ENCODE measurements at places on chromosomes 3 and 15.

DNA sequence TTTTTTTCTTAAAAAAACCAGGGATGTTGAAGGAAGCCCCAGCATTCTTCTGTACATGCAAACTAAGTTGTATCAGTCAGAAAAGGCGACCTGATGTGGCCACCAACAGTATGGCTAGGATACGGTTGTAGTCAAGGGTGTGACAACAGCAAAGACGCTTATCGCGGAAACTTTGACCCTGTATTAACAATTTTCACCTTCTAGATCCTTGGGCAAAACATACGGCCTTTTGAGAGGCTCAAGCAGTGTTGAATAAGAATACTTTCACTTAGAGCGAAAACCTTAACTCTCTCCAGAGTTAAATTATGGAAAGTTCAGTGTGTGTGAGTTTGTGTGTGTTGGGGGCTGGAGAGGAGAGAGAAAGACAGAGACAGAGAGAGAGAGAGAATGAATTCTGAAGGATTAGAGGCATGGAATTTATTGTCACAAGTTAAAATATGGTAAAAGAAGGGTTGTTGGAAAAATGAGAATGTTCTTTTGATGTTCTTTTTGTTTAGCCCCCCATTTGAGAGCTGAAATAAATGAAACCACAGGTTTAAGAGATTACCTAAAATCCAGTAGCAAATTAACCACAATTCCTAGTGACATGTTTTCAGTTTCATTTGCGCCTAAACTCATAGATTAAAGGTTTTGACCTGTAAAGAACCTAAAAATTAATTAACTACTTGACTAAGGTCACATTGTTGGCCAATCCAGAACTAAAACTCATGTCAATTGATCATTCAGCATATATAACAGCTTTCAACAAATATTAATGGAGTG is 9.2 kb downstream of the ALCAM start:
- DNase-seq = no peak

- no peak for DNase-seq
These were observed 118.3 kb downstream of the OSBPL10 start for GRCh38 chr3:31862666-31863279.

GRCh38 chr3:162052636-162053035 is 556.0 kb downstream of the OTOL1 start:
- DNase-seq = no peak

GRCh38 chr3:64650715-64651114 is 37.1 kb downstream of the ADAMTS9 start:
- DNase-seq = no peak

GRCh38 chr15:42275780-42276391 is 2.7 kb upstream of the TMEM87A start:
- no peak for DNase-seq

- DNase-seq = no peak
These were observed 30.2 kb downstream of the ZNF710 start for GRCh38 chr15:90031231-90031791.

DNA sequence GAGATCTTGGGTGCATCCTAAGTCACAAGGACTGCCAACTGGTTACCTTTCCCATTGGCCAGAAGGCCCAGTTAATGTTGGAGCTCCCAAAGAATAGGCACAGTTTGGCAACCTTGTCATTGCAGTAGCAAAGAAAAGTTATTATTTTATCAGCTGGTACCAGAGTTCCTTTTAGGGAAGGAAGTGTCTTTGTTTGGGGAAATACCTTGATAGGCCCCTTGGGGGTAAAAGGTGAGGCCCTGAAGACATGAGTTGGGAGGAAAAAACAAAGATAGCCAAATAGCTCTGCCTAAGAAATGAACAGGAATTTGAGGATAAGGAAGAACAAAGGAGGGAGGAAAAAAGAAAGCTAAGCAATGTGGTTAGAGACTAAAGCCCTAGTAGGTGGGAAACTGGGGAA is 85.8 kb downstream of the ANP32A start:
- no peak for DNase-seq

DNA sequence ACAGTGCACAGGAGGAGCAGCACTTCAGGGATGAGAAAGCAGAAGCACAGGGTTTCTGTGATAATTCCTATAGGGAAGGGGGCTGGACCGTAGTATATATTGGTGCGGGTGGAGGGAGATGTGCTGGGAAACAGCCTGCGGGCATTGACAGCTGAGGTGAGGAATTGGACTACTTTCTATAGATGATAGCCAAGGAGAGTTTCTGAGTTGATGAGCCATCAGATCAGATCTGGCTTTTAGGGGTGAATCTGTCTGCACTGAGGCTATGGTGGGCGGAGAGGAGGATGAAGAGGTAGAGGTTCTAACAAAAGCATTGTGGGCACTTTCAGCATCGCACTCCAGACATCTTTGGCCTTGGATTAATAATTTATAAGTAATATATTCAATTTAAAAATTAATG is 33.1 kb downstream of the SELENOT start:
- no peak for DNase-seq

DNA sequence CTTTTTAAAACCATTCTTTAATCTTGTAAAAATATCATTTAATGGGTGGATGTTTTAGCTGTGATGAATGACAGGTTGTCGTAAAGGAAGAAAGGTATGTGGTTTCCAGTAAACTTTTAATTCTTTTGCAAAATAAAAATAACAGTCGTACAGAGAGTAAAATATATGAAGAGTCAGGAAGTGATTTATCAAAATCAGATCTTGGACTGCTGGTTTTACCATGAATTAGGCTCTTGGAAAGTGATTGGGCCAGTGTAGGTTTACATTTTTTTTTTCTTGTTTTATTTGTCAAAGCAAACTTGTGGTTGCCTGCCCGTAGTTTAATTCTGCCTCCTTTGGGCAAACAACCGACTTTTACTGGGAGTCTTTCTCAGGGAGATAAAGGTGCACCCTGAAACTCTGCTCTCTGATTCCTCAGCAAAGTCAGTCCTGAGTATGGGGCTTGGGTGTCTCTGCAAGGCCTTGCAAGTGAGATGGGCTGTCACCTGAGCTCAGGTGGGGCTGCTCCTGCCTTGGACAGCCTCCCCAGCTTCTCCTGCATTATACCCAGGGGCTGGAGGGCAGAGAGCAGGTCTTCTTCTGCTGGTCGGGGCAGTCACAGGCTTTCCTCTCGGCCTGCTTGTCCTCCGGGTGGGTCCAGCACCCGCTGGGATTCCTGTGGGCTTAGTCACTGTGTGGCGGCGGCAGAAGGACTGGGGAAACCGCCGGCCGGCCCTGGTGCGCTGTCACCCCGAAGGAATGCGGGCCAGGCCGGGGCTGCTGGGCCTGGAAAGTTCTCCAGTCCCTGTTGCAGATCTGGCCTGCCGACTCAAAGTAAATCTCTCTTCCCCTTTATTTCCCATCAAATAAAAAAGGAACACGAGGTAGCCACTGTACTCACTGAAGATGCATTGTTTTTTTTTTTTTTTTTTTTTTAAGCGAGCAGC is 79.0 kb downstream of the IGF1R start:
- DNase-seq = peak; percentile 72

DNA sequence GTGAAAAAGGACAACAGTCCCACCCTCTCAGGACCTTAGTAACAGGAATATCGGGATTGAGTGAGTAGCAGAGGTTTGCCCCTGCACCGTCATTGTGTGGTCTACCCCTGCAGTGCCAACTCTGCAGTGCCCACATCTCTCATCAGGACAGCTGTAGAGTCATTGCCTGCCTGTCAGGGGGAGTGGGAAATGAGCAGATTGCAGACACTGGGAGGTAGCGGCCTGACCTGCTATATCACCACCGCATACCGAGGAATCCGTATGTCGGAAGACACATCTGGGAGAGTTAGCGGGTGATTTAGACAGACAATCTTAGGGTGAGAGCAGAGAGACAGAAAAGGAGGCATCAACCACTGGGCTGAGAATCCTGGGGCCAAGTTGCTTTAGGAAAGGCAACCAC is 218.1 kb downstream of the EPHB1 start:
- DNase-seq = no peak

- DNase-seq = no peak
These were observed 262.7 kb downstream of the ZBTB20 start for GRCh38 chr3:114884213-114884923.

GRCh38 chr3:184085389-184085852 is 11.4 kb upstream of the HTR3E start:
- no peak for DNase-seq

GRCh38 chr3:128392818-128393544 is 73.7 kb downstream of the DNAJB8 start:
- no peak for DNase-seq
